ENCODE measurements at places on chromosomes 13 and 19.

GRCh38 chr19:51698296-51698695 is 5.2 kb downstream of the SPACA6 start:
- DNase-seq: no peak

GRCh38 chr13:88651531-88651930 is 980.4 kb downstream of the SLITRK5 start:
- DNase-seq: no peak

- DNase-seq: peak; percentile 60
These were observed 1.5 kb upstream of the TRAPPC5 start for GRCh38 chr19:7678971-7679751.

- DNase-seq: no peak
These were observed 58.4 kb upstream of the USPL1 start for GRCh38 chr13:30559274-30559673.

DNA sequence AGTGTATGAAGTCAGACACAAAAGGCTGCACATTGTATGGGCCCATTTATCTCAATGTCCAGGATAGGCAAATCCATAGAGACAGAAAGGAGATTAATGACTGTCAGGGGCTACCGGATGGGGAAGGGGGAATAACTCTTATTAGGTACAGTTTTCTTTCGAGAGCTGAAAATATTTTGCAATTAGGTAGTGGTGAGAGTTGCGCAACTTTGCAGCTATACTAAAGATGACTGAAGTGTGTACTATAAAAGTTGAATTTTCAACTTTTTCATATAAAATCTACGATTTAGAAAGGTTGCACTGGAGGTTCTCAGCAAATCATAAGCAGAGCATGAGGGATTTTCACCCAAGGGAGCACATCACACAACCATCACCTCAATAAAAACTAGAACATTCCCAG is 16.1 kb upstream of the SLC15A1 start:
- no peak for DNase-seq

DNA sequence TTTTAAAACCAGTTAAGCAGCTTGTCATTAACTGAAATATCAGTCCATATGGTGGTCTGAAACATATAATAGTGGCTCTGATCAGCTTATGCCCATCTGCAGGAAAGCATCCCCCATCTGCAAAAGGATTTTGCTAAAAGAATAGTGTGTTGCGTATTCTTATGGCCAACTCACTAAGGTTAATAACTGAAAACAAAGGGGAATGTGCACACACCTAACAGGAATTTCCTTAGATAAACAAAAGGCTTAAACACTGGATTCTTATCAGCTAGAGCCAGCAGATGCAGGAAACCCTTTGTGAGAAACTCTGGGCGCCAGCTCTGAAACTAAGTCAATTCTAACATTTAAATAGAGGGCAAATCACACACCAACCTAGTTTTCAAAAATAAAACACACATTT is 22.1 kb downstream of the VPS36 start:
- no peak for DNase-seq

DNA sequence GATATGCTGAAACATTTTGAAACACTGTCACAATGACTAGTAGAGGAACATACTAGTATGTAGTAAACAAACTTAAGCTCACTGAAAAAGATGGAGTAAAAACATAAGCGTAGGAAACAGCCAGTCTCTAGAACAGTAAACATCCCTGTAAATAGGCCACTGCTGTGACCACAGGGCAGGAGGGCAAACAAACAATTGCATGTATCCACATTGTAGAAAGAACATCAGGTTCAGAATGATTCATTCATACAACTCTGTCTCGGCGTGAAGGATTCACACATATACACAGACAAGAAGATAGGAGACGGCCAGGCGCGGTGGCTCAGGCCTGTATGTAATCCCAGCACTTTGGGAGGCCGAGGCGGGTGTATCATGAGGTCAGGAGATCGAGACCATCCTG is 390.1 kb downstream of the IRS2 start:
- DNase-seq: no peak

DNA sequence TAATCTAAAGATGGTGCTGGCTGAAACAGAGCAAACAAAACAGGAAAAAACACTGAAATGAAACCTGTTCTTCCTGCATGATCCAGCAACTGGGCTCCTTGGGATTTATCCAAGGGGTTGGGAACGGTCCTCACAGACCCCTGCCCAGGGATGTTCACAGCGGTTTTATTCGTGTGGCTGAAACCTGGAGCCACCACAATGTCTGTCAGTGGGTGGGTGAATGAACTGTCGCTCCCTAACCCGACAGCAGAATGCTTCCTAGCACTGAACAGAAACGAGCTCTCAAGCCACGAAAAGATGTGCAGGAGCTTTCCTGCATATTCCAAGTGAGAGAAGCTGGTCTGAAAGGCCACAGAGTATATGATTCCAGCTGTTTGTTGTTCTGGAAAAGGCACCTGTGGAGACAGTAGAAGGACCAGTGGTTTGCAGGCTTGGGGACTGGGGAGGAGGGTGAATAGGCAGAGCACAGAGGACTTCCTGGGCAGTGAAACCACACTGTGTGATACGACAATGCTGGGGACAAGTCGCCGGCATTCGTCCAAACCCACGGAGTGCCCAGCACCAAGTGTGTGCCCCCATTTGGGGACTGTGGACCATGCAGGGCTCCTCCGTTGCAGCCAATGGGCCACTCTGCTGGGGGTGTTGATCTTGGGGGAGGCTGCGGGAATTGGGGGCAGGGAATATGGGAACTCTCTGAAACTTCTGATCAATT is 73.9 kb downstream of the TEX29 start:
- no peak for DNase-seq

DNA sequence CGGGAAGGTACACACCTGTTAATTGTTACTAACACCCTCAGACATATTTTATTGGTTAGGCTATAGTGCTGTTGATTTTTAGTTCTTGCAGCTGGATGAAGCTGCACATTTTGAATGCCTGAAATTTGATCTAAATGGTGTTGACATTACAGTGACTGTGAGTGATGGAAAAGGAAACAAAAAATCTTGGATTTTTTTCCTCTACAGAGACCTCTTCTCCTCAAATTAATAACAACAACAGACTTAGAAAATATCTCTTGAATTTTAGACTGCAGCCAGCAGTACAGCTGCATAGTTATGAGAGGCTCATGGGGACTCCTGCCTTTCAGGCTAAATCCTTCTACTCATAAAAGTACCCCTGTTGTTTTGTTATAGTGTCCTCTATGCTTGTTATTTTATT is 500.5 kb upstream of the SPRY2 start:
- DNase-seq: no peak

DNA sequence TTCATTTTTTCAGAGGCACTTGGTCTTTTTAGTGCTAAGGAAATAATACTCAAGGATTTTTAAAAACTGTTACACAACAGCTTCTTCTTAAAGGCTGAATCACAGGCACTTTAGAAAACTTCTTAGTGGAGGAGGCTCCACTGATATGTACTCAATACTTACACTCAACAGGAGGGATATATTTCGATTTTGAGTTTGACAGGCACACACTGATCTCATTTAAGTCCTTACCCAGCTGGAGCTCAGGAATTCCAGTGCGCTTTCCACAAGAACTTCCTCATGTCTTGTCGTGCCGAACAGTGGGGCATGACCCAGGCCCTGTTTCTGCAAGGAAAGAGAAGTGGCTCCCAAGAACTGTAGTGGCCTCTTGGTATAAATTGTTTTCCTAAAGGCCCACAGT is 103.8 kb downstream of the RGCC start:
- DNase-seq: no peak

DNA sequence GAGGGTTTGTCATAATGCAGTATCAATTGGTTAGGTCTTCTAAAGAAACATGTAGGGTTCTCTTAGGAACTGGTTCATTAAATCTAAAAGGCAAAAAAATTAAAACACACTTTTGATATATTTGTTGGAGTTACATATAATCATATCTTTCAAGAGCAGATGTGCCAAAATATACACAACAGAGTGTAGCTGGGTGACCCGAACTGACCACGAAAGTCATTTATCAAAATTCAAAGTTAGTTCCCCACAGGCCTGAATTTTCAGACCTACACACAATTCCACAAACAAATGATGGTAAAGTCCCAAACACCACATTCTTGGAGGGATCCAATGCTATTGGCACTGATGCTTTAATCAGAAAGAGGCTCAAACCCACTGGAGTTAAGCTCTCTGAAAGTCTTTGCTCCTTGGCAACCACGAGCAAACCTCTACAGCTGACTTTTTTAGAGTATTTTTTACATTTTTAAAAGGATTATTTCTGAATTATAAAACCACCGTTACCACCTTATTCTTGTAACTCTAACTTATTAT is 50.9 kb downstream of the IRS2 start:
- DNase-seq: no peak

- no peak for DNase-seq
These were observed 83.9 kb downstream of the ING1 start for GRCh38 chr13:110797230-110797877.

DNA sequence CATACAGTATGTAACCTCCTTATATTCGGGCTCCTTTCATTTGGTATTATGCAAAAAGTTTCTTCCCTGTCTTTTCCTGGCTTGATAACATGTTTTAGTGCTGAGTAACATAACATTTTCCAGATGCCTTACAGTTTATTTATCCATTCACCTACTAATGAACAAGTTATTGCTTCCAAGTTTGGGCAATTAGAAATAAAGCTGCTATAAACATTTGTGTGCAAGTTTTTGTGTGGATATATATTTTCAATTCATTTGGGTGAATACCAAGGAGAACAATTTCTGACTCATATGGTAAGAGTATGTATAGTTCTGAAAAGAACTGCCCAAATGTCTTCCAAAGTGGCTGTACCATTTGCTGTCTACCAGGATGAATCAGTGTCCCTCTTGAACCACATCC is 360.9 kb downstream of the PCDH17 start:
- DNase-seq: no peak

DNA sequence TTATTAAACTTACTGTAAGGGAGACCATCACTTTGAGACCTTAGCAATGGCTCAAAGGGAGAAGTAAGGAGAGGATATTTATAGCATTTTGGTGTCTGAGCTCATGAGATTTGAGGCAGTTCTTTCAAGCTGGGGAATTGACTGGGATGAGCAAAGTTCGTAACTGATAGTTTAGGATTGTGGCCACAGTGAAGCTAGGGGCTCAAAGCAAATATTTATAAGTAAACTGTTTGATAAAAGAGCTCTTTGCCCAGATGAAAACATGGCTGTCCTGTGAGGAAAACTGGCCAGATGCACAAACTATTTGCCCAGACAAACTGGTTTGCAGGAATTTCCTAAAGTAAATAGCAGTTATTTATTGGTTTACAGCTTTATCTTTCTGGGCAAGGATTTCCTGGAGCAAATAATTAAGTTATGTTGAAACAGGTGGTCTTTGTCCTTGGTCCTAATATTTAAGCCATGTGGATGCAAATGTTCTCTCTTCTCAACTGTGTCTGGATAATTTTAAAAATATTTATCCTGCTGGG is 59.7 kb upstream of the TMTC4 start:
- DNase-seq: no peak

DNA sequence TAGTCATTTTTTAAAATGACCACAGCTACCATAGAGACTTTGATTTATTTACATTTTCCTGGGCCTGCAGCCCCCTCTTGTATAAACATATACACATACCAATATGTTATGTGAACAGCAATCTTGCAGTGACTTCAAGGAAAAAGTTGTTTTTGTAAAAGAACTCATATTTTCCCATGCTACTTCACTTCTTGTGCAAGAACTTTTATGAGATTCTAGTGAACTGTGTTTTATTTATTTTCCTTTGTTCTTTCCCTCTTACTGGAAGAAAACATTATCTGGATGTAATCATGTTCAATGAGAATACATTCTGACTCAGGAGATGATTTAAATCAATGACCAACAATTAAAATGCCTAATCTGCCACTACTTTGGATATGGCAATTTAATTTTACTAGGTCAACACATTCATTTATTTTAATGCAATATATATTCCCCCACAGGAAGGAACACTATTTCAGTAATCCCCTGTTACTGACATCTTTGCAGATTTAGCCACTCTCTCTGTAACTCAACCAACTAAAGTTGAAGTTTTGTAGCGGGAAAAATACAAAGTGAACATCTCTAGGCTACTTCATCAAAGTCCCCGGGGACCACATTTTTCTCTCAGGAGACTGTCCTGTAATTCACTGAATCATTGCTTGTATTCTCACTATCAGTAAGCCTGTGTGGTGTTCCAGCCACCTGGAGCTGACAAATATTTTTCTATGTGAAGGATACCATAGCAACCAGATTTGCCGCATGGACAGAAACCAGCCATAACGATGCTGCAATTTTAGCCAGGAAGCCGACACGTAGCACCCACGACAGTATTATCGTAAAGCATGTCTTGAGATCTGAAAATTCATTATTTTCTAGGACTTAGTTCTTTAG is 90.5 kb downstream of the STARD13 start:
- DNase-seq: no peak

DNA sequence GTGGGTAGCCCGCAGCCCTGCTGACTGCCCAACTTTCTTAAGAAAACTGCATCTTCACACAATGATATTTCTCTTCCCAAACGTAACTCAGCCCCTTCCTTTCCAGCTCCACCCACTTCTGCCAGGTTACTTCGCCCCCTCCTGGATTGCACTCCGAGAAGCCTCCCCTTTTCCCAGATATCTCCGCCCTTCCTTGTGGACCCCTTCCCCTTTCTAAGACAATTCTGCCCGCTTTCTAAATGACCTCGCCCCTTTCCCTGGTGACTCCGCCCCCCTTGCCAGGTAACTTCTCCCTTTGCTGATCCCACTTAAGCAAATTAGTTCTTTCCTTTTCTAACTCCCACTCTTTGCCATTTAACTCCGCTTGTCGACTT is 2.6 kb downstream of the VSIG10L start:
- no peak for DNase-seq

DNA sequence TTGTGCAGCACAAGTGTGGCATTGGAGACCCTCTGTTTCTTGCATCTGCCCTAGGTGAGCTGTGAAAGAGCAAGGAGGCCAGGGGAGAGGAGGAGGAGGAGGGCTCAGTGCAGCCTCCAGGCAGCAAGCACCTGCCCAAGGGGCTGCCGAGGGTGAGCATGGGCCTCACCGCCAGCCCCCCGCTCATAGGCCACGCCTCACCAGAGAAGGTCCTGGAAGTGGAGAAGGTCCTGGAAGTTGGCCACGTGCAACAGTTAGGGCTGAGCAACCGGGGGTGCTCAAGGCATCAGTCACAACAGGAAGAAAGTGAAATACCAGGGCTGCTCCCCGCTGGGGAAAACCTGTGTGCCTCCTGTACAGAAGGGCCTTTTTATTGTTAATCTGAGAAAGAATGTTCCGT is 168.9 kb downstream of the TEX29 start:
- no peak for DNase-seq

- no peak for DNase-seq
These were observed 8.4 kb downstream of the RGL3 start for GRCh38 chr19:11410682-11411081.

GRCh38 chr13:23583491-23583890 is 13.3 kb downstream of the TNFRSF19 start:
- no peak for DNase-seq

Measured in effector memory CD4-positive, alpha-beta T cell (primary cell).